Activated naive CD8-positive, alpha-beta T cell treated with anti-CD3 and anti-CD28 coated beads for 36 hours (primary cell): ENCODE measurements at places on chromosomes 4 and X. TPM values are rescaled to one million over a fixed set of nuclear protein-coding genes. Genes with fewer than 3 reads are reported as not detected.

GRCh38 chr4:123412700-123413512 is 16.3 kb downstream of the SPRY1 start:
- peaks cover 48% of the 10 kb centered on the region for H3K4me1 ChIP-seq
- peak overlapping the region; percentile 26 for H3K4me3 ChIP-seq
- H3K27ac ChIP-seq: peak overlapping the region; percentile 83
- H3K36me3 ChIP-seq: peaks cover 7% of the 10 kb centered on the region

GRCh38 chr4:89725268-89725667 is 111.7 kb downstream of the SNCA start:
- peaks cover 2% of the 10 kb centered on the region for H3K4me1 ChIP-seq
- H3K27ac ChIP-seq: no peak overlapping the region
- DNase-seq: no peak
- peaks cover 5% of the 10 kb centered on the region for H3K27me3 ChIP-seq
- H3K4me3 ChIP-seq: no peak overlapping the region

- H3K4me3 ChIP-seq: no peak overlapping the region
- H3K27ac ChIP-seq: no peak overlapping the region
- no peaks in the 10 kb centered on the region for H3K36me3 ChIP-seq
- H3K27me3 ChIP-seq: peaks cover 5% of the 10 kb centered on the region
- no peak for DNase-seq
Measured at GRCh38 chr4:79857811-79858210, 215.2 kb downstream of the ANTXR2 start.

DNA sequence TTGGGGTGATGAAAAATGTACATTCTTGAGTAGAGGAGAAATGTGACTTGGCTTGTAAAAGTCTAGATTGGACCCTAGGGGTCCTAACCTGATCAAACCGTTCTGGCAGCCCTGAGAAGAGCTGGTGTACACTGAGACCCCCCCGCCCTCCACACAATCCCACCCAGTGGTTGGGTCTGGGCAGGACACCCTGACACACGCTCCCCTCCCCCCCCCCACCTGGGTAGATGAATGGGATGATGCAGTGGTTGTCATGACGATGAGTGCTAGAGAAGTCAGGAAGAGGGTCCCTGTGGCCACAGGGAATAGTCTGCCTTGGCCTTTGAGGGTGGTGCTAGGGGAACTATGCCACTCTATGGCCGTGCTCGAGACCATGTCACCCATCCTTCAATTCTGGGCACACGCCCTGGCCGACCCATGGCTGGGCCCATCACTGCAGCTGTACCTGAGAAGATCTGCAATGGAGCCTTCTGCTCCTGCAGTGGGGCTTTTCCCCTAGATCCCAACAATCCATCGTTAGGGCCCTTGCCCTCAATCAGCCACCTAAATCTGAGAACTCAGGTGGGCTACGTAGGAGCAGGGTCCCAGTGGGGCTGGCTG is 4.4 kb downstream of the CDK16 start:
- no peak overlapping the region for H3K27ac ChIP-seq
- DNase-seq: no peak
- H3K36me3 ChIP-seq: peaks cover 20% of the 10 kb centered on the region
- no peak overlapping the region for H3K4me3 ChIP-seq
- H3K4me1 ChIP-seq: peaks cover 20% of the 10 kb centered on the region

DNA sequence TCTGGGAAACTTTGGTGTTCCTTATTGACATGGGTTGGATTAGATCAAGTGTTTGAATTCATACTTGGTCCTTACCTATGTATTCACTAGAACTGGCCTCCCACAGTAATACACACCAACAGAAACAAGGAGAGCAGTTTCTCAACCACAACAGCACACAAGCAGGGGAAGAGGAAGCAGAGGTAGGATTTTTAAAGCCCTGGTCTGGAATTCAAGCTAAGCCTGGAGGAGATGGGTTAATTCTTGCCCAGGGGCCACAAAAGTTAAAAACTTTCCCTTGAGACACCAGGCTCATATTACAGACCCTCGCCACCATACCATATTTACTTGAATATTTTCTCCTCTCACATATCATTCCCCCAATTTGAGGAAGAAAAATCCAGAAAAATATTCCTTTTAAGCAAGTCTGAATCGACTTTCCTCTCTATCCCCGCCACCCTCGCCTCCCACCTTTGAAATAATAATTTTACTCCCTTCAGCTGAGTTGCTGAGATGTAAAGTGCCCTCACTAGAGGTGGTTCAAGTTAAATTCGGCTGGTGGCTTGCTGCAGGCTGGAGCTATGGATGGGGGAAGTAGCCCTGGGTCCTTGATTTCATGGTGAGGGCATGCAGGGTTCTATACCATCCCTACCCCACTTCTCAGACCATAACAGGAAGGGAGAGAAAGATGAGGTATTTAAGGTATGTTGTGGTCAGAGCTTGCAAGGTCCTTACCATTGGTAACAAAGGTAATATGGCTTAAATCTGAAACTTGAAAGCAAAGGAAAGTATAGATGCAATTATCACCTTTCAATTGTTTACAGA is 440.2 kb downstream of the INPP4B start:
- H3K4me3 ChIP-seq: peak overlapping the region; percentile 96
- no peak for DNase-seq
- H3K36me3 ChIP-seq: peaks cover 23% of the 10 kb centered on the region
- no peaks in the 10 kb centered on the region for H3K27me3 ChIP-seq
- H3K4me1 ChIP-seq: peaks cover 56% of the 10 kb centered on the region
- H3K27ac ChIP-seq: peak overlapping the region; percentile 99

DNA sequence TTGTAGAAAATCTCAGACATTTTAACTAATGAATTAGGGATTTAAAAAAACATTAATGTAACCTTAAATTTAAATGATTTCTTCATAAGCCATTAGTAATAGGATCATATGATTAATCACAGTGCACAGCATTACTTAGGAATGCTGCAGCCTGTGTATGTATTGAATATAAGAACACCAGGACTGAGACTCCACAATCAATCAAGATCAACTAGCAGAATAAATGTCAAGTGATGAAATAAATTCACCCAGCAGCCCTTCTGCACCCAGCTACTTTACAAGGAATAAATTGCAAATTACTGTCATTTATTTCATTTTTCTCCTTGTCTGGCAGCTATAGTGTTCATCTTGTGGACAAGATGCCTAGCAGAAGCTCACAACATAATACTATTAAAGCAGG is 46.5 kb downstream of the NEIL3 start:
- DNase-seq: no peak
- no peaks in the 10 kb centered on the region for H3K27me3 ChIP-seq
- H3K4me3 ChIP-seq: no peak overlapping the region
- H3K27ac ChIP-seq: no peak overlapping the region
- H3K36me3 ChIP-seq: peaks cover 19% of the 10 kb centered on the region

GRCh38 chr4:148961526-148961925 is 519.3 kb upstream of the NR3C2 start:
- no peak overlapping the region for H3K4me3 ChIP-seq
- H3K4me1 ChIP-seq: no peaks in the 10 kb centered on the region
- H3K27ac ChIP-seq: no peak overlapping the region
- peaks cover 14% of the 10 kb centered on the region for H3K27me3 ChIP-seq
- no peaks in the 10 kb centered on the region for H3K36me3 ChIP-seq

GRCh38 chr4:144757969-144758368 is 112.0 kb downstream of the HHIP start:
- no peak overlapping the region for H3K4me3 ChIP-seq
- no peak overlapping the region for H3K27ac ChIP-seq
- no peaks in the 10 kb centered on the region for H3K36me3 ChIP-seq

GRCh38 chr4:156473151-156473550 is 498.4 kb downstream of the PDGFC start:
- no peak overlapping the region for H3K4me3 ChIP-seq
- H3K27me3 ChIP-seq: no peaks in the 10 kb centered on the region
- H3K36me3 ChIP-seq: no peaks in the 10 kb centered on the region
- no peak overlapping the region for H3K27ac ChIP-seq
- no peaks in the 10 kb centered on the region for H3K4me1 ChIP-seq

DNA sequence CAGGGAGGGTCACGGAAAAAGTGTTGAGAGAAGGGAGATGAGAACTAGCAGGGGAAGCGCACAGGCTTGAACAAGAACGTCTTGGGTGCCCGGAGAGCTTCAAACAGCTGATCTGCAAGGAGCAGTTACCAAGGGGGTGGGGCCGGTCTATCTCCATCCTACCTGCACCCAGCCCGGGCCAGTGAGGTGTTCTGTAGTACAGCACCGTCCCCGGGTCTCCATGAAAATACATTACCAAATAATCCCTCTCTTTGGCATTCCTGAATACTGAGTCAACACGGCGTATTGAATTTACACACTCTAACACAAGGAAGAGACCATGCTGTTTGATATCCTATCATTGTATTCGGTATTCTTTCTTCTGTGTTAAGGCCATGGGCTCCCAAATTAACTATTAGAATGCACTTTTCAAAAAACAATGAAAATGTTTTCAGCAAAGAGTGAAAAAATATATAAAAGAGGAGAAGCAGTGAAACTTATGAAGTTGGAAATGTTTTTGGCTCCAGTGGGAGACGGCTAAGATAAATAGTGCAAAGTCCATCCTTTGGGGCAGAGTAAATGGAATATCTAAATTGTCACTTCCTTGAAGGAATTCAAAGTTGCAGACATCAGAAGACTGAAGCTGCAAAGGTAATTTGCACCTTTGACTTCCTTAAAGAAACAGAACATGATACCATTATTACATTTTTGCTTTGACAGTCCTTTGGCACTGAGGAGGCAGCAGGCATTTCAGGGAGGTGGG is 90.3 kb downstream of the DHRSX start:
- peaks cover 39% of the 10 kb centered on the region for H3K36me3 ChIP-seq
- H3K27me3 ChIP-seq: no peaks in the 10 kb centered on the region
- H3K4me3 ChIP-seq: no peak overlapping the region
- no peak for DNase-seq
- no peaks in the 10 kb centered on the region for H3K4me1 ChIP-seq
- H3K27ac ChIP-seq: no peak overlapping the region

DNA sequence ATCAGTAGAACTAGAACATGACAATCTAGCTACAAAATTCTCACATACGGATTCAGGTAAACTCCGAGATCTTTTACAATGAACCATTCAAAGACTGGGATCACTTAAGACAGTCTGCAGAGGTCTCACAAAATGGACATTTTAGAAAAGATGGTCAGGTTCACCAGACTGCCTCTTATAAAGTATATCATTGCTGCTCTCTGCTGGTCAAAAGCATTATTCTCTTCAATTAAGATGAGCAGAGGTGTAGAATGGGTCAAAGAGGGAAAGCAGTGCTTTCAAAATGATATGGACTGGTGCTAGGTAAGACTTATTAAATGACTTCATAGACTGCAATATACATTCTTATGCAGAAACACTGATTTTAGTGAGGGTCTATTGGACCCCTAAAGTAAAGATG is 434.7 kb downstream of the PACRGL start:
- no peak overlapping the region for H3K27ac ChIP-seq
- DNase-seq: no peak
- H3K4me1 ChIP-seq: no peaks in the 10 kb centered on the region
- H3K27me3 ChIP-seq: no peaks in the 10 kb centered on the region
- H3K4me3 ChIP-seq: no peak overlapping the region

DNA sequence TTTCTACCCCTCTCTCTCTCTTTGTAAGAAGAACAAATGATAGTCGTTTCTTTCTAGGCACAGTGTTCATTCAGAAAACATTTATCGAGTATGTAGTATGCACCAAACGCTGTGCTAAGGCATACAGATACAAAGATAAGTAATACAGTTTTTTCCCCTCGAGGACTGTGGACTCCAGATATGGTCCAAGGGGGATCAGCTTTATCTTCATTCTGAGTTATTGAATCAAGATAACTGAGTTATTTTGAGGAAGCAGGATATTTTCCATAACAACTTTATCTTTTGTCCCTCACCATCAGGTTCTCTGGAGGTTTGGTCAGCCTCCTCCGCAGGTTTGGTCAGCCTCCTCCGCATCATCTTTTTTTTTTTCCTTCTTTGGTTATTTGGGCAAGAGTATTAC is 15.0 kb downstream of the EREG start:
- no peak overlapping the region for H3K4me3 ChIP-seq
- H3K27ac ChIP-seq: no peak overlapping the region
- H3K4me1 ChIP-seq: no peaks in the 10 kb centered on the region
- H3K27me3 ChIP-seq: no peaks in the 10 kb centered on the region
- H3K36me3 ChIP-seq: no peaks in the 10 kb centered on the region

DNA sequence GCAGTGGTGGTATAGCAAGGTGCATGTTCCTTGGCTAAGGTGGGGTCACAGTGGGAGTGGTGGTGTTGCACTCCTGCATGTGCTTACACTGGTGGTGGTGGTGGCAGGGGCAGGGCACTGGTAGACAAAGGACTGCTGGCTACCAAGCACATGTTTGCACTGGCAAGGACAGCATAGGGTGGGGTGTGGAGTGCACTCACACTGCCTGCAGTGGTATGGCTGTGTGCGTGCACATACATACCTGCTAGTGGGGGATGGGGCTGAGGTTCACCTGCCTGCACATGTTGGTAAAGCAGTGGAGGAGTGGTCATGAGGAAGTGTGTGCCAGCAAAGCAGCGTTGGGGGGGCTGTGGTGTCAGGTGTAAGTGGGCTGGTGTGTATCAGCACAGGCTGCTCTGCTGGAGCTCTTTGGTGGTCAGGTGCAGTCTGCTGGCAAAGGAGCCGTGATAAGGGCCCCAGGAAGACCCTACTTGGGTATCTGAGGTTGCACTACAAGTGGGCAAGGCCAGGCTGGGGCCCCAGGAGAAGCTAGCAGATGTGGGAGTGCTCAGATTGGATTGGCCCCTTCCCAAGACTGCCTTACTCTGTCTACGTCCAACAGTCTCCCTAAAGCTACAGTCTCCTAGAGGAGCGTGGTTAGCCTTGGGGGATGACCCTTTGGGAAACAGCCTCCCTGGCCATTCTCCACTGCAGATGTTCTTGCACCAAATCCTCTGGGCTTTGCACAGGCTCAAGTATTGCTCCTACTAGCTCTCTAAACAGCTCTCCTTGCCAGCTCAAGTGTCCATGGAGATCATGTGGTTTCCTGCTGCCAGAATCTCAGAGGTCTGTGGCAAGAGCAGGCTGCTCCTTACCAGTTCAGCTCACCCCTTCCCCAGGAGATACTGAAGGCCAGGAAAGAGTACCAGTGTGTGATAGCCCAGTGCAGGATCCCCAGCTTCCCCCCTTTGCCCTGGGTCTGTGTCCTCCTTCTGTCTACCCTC is 486.3 kb upstream of the PABPC4L start:
- no peaks in the 10 kb centered on the region for H3K36me3 ChIP-seq
- no peak overlapping the region for H3K4me3 ChIP-seq
- no peak overlapping the region for H3K27ac ChIP-seq
- no peaks in the 10 kb centered on the region for H3K4me1 ChIP-seq
- DNase-seq: no peak
- no peaks in the 10 kb centered on the region for H3K27me3 ChIP-seq

GRCh38 chr4:29558789-29559188 is 1161.4 kb upstream of the PCDH7 start:
- H3K27me3 ChIP-seq: no peaks in the 10 kb centered on the region
- H3K27ac ChIP-seq: no peak overlapping the region
- H3K36me3 ChIP-seq: peaks cover 1% of the 10 kb centered on the region

CPE gene
- not detected for total RNA-seq

PASD1 gene
- not detected for total RNA-seq

EDA2R gene
- 0.92 TPM for total RNA-seq

TMEM184C gene
- total RNA-seq: 21.0 TPM

RAB39B gene
- 13.2 TPM for total RNA-seq

CHRDL1 gene
- total RNA-seq: not detected

FAM47E gene
- not detected for total RNA-seq

HTR2C gene
- not detected for total RNA-seq

ARMCX4 gene
- 5.5 TPM for total RNA-seq
